NCI-H748 treated with DMSO at 0.1 percent for 48 hours (cell line): ENCODE measurements at places on chromosomes 5 and 9.

DNA sequence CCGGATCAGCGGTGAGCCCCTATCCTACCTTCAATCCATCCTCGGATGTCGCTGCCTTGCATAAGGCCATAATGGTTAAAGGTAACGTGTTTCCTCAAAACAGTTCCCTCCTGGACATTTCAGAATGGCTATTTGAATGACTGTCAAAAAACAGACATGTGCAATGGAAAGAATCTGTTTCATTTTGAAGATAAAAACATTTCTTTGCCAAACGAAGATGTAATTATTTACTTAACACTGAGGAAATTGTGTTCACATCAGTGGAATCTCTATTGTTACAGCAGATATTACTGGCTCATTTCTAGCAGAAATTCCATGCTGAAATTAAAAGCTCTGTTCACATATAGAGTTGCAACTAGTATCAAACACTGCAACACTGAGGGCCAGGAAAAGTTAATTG lies 7.1 kb downstream of the ANXA1 start:
- DNase-seq, result no peak

- peak; percentile 80 for DNase-seq
Observed at GRCh38 chr5:88883836-88884607, 1.0 kb upstream of the MEF2C start.

DNA sequence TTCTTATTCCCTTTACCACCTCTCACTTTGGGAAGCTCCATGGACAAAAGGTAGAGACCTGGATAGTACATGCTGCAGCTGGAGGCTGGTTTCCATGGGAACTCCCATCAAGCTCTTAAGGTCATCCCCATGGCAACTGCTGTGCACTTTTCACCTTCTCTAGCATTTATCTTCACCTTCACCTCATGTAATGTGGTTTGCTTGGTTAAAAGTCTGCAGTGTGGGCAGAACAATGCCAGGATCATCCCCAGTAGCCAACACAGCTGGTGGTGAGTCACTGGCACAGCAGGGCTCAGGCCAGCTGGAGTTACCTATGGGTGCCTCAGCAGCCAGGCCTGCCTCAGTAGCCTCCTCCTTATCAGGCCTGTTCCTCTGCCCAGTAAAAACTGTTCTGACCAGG lies 210.5 kb downstream of the GRIA1 start:
- DNase-seq, result no peak

DNA sequence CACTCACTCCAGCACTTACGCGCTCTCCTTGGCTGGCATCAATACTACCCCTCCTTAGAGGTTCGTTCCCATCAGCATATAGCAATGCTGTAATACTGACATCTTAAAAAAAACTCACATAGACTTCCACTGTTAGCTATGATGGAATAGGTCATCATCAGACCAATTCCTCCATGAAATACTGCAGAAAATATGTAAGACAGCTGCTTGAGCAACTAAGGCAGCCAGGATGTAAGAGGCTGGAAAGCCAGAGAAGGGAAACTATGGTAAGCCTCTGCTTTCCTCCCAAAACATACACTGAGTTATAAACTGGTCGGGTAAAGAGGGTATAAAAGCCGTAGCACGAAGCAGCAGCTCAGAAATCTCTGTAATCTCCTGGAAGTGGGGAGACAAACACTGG lies 33.5 kb downstream of the AUH start:
- no peak for DNase-seq
